ENCODE measurements at places on chromosomes 2 and 18.

DNA sequence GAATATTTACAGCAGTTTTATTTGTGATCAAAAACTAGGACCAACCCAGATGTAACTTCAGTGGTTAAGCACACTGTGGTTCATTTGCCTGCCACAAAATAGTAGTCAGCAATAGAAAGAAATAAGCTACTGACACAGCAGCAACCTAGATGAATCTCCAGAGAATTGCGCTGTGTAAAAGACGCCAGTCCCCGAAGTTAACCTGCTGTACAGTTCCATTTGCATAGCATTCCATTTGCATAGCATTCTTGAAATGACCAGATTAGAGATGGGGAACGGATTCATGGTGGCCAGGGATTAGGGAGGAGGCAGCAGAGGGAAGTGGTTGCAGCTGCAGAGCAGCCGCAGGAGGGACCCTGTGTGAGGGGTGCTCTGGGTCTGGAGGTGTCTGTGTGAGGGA lies 39.3 kb upstream of the NFATC1 start:
- no peak overlapping the region for H3K4me3 ChIP-seq
- no peak for DNase-seq
- H3K36me3 ChIP-seq, result peaks cover 15% of the 10 kb centered on the region
- H3K4me1 ChIP-seq, result no peaks in the 10 kb centered on the region
- H3K27me3 ChIP-seq, result no peaks in the 10 kb centered on the region

DNA sequence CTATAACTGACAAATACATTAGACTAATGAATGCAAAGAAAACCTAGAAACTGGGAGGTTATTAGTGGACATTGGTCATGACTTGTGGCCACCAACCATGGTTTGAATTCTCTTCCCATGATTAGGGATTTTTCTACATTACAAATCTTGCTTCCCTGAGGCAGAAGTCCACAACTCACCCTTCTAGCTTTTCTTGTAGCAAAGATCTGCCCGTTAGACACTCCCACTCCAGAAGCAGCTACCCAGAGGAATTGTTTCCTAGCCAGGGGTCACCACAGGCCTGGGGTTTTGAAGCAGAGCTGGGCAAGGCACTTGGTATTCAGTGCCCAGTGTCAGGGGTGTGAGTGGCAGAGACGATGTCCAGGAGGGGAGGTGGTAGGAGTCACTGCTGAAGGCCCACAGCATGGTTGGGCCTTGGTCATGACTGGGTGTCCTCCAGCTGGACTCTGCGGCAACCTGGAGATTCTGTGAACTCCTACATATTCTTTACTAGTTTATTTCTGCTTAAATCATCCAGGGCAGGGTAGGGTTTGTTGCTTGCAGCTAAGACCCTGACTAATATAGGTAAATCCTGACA lies 54.9 kb downstream of the ACTR2 start:
- no peak overlapping the region for H3K27ac ChIP-seq
- peaks cover 5% of the 10 kb centered on the region for H3K27me3 ChIP-seq
- no peak for DNase-seq
- H3K4me3 ChIP-seq, result no peak overlapping the region
- peaks cover 12% of the 10 kb centered on the region for H3K4me1 ChIP-seq
- H3K36me3 ChIP-seq, result no peaks in the 10 kb centered on the region

DNA sequence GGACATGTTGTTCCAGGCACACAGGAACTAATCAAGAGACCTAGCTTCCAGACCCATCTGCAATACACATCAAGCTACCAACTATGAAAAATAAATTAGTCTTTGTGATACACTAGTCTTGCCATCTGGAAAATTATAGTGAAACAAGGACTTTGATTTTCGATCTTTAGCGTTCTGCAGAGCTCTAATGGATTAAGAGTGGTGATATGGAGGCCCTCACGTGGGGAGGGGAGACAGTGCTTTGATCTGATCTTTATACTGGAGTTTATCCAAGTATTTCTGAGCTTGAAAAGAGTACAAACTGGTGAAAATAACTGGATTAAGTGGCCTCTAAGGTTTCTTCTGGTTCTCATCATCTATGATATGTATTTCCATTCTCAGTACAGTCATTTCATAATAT lies 273.4 kb upstream of the CDH7 start:
- H3K27me3 ChIP-seq, result no peaks in the 10 kb centered on the region
- DNase-seq, result no peak
- H3K27ac ChIP-seq, result no peak overlapping the region
- H3K36me3 ChIP-seq, result no peaks in the 10 kb centered on the region
- H3K4me3 ChIP-seq, result no peak overlapping the region

GRCh38 chr18:46660957-46661749 lies 4.1 kb upstream of the LOXHD1 start:
- H3K27ac ChIP-seq, result no peak overlapping the region
- no peak overlapping the region for H3K4me3 ChIP-seq
- no peaks in the 10 kb centered on the region for H3K4me1 ChIP-seq
- no peak for DNase-seq
- no peaks in the 10 kb centered on the region for H3K36me3 ChIP-seq
- H3K27me3 ChIP-seq, result no peaks in the 10 kb centered on the region

DNA sequence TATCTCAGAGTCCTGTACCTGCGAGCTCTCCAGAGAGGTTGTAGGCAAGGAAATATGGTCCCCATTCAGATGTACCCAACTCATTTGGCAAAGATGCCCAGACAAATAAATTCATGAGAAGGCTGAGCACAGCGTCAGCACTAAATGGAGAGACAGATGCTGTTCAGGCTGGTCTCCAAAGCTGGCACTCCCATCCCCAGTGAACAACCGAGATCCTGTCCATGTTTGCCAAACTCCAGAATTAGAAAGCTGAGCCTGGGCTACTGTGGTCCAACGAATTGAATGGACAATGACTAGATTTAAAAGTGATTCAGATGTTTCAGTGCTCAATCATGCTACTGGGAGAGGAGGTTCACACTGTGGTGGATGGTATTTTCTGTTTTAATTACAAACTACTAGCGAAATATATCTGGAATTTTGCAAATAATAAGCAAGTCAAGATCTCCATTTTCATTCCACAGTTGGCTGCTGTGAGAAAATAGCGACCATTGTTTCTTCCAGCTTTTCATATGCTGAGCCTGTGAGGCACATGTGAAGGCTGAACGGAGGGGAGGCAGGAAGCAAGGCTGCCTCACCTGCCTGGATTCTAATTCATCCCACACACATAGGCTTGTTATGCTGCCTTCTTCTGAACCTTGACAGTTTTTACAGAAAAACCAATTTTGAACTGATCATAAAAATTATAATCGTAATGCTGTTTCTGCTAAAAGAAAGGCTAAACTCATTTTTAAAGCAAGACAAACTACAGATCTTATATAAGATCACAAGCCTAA lies 22.6 kb upstream of the DAPL1 start:
- no peaks in the 10 kb centered on the region for H3K4me1 ChIP-seq
- no peak overlapping the region for H3K4me3 ChIP-seq
- no peaks in the 10 kb centered on the region for H3K36me3 ChIP-seq
- no peaks in the 10 kb centered on the region for H3K27me3 ChIP-seq

DNA sequence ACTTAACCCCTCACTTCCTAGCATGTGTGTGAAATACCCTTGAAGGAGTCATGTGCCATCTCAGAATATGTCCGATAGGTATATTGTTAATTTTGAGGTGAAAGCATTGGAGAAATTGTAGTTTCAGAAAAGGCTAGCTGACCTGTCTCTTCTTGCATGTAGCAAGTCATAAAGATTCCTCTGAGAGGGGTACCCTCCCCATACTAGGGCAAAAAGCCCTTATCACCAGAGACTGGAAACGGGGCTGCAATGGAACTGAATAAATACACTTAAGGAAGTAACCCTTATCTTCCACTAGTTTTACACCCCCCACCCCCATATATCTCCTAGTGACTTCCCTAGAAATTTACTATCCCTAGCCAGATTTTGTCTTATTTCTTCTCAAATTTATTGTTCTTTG lies 1.8 kb upstream of the SF3B6 start:
- DNase-seq, result no peak
- H3K4me1 ChIP-seq, result peaks cover 29% of the 10 kb centered on the region
- H3K27ac ChIP-seq, result no peak overlapping the region
- peaks cover 18% of the 10 kb centered on the region for H3K36me3 ChIP-seq

GRCh38 chr2:30216157-30216556 lies 15.2 kb upstream of the LBH start:
- peaks cover 11% of the 10 kb centered on the region for H3K4me1 ChIP-seq
- no peak overlapping the region for H3K4me3 ChIP-seq
- H3K36me3 ChIP-seq, result no peaks in the 10 kb centered on the region
- H3K27me3 ChIP-seq, result no peaks in the 10 kb centered on the region

GRCh38 chr2:96344011-96344410 lies 8.4 kb downstream of the NCAPH start:
- H3K4me1 ChIP-seq, result peaks cover 40% of the 10 kb centered on the region
- H3K4me3 ChIP-seq, result no peak overlapping the region
- peaks cover 76% of the 10 kb centered on the region for H3K36me3 ChIP-seq
- H3K27me3 ChIP-seq, result no peaks in the 10 kb centered on the region
- H3K27ac ChIP-seq, result peak overlapping the region; percentile 68

- no peak overlapping the region for H3K27ac ChIP-seq
- DNase-seq, result peak; percentile 9
- no peak overlapping the region for H3K4me3 ChIP-seq
- H3K27me3 ChIP-seq, result peaks cover 2% of the 10 kb centered on the region
- no peaks in the 10 kb centered on the region for H3K4me1 ChIP-seq
Observed at GRCh38 chr2:56077359-56077915, 106.4 kb upstream of the CCDC85A start.

GRCh38 chr2:44515416-44515815 lies 153.7 kb downstream of the CAMKMT start:
- no peak overlapping the region for H3K27ac ChIP-seq
- H3K27me3 ChIP-seq, result no peaks in the 10 kb centered on the region
- peaks cover 11% of the 10 kb centered on the region for H3K36me3 ChIP-seq
- no peak overlapping the region for H3K4me3 ChIP-seq
- DNase-seq, result no peak

- H3K4me3 ChIP-seq, result no peak overlapping the region
- no peak for DNase-seq
- peak overlapping the region; percentile 1 for H3K27ac ChIP-seq
- H3K36me3 ChIP-seq, result peaks cover 47% of the 10 kb centered on the region
- H3K27me3 ChIP-seq, result no peaks in the 10 kb centered on the region
- H3K4me1 ChIP-seq, result peaks cover 5% of the 10 kb centered on the region
Observed at GRCh38 chr2:230811508-230811907, 53.2 kb upstream of the ITM2C start.

DNA sequence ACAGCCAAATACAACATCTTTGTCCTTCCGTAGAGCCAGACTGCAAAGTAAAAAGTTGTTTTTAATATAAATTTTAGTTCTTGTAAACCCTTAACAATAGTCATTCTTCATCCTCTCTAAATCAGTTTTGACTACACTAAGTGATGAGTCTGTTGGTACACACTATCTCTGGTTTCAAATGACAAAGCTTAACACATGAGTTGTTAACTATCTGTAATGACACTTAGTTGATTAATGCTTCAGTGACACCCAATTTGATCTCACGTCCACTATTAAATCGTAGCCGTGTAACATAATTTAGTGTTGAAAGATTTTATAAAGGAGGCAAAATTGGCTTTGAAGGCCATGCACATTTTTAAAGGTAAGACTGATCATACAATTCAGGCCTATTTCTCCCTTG lies 181.6 kb downstream of the ZNF521 start:
- H3K36me3 ChIP-seq, result no peaks in the 10 kb centered on the region
- H3K4me1 ChIP-seq, result peaks cover 3% of the 10 kb centered on the region
- H3K27ac ChIP-seq, result no peak overlapping the region
- H3K27me3 ChIP-seq, result no peaks in the 10 kb centered on the region
- no peak overlapping the region for H3K4me3 ChIP-seq

DNA sequence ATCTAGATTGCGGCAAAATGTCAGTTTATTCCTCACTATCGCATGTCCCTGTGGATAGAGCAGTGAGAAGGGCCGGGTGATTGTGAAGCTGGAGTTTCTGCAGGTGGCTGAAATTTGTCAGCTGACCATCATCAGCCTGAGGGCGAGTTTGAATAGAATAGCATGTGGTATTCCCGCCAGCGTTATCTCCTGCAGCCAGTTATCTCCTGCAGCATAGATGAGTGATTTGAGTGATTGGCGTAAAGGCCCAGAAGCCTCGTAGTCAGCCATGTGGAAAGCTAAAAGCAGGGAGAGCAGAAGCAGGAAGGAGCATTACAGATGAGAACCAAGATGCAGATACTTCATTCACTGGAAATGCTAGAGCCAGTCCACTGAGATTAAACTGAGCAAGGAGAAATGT lies 65.5 kb downstream of the CABLES1 start:
- no peak overlapping the region for H3K27ac ChIP-seq
- H3K4me1 ChIP-seq, result peaks cover 9% of the 10 kb centered on the region
- no peak overlapping the region for H3K4me3 ChIP-seq
- H3K27me3 ChIP-seq, result peaks cover 9% of the 10 kb centered on the region
- no peaks in the 10 kb centered on the region for H3K36me3 ChIP-seq

- H3K27me3 ChIP-seq, result no peaks in the 10 kb centered on the region
- DNase-seq, result no peak
- no peaks in the 10 kb centered on the region for H3K36me3 ChIP-seq
- H3K4me3 ChIP-seq, result no peak overlapping the region
- no peaks in the 10 kb centered on the region for H3K4me1 ChIP-seq
Observed at GRCh38 chr2:23603156-23603555, 218.2 kb downstream of the KLHL29 start.

DNA sequence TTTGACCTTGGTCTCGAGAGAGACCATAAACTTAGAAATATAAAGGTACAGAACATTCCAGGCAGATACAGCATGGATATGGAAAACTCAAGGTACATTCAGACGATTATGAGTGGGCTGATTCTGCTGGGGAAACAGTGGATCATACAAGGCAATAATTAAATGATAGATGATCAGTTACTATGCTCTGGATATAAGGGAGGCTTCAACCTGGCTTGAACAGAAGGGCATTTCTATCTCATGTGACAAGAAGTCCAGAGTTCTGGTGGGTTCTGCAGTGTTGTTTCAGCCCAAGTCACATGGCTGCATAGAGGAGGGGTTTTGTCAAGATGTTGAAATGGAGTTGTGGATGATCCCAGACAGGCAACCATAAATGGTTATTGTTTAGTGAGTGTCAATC lies 23.5 kb downstream of the MYO5B start:
- no peaks in the 10 kb centered on the region for H3K36me3 ChIP-seq
- no peak overlapping the region for H3K4me3 ChIP-seq
- DNase-seq, result no peak
- H3K27me3 ChIP-seq, result peaks cover 10% of the 10 kb centered on the region
- no peak overlapping the region for H3K27ac ChIP-seq

GRCh38 chr2:169452080-169452479 lies 27.2 kb upstream of the BBS5 start:
- H3K27ac ChIP-seq, result no peak overlapping the region
- DNase-seq, result no peak
- H3K27me3 ChIP-seq, result peaks cover 1% of the 10 kb centered on the region
- H3K4me3 ChIP-seq, result no peak overlapping the region
- no peaks in the 10 kb centered on the region for H3K36me3 ChIP-seq
- H3K4me1 ChIP-seq, result no peaks in the 10 kb centered on the region

DNA sequence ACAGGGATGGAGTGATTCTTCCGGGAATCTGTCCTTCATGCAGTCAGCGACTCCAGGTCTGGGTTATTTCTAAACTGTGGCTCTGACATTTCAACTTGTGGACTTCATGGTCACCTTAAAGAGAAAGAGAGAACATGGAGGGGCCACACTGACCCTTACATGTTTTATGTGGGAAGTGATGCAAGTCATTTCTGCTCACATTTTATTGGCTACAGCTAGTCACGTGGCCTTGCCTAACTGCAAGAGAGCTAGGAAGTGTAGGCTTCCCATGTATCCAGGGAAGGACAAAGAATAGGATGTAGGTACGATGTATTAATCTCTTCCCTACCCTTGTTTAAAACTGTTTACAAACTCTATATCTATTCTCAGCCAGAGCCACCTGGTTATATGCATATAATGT lies 30.3 kb upstream of the AFTPH start:
- no peak for DNase-seq
- peaks cover 4% of the 10 kb centered on the region for H3K4me1 ChIP-seq
- H3K4me3 ChIP-seq, result no peak overlapping the region
- no peaks in the 10 kb centered on the region for H3K36me3 ChIP-seq

- H3K27me3 ChIP-seq, result no peaks in the 10 kb centered on the region
- peaks cover 21% of the 10 kb centered on the region for H3K36me3 ChIP-seq
- H3K27ac ChIP-seq, result peak overlapping the region; percentile 89
Observed at GRCh38 chr18:62523631-62524439, 1.0 kb downstream of the ZCCHC2 start.

All from activated CD8-positive, alpha-beta T cell treated with anti-CD3 and anti-CD28 coated beads for 36 hours (primary cell).